NCI-H1436 (cell line): ENCODE measurements at places on chromosomes 1 and 21.

GRCh38 chr1:99268021-99268420 is 3.7 kb downstream of the PLPPR4 start:
- DNase-seq: no peak

DNA sequence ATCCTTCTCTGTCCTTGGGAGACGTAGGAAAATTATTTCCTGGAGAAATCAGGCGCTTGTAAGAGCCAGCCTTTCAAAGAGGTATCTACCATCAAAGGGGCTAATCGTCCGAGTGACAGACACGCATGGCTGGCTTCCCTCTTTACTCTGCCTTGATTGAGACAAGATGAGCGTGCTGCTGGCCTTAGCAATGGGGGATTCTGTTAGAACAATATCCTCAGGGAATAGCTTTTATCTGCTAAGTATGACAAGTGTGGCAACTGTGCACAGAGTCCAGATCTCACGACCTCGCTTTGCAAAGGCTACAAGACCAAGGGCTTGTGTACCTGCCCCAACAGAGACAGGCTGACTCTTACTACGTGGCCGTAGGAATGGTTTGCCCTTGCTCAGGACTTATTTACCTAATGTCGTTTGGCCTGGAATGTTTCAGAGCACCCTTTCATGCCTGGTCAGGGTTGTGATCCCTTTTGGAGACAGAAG is 417.1 kb downstream of the KIF26B start:
- DNase-seq: no peak

DNA sequence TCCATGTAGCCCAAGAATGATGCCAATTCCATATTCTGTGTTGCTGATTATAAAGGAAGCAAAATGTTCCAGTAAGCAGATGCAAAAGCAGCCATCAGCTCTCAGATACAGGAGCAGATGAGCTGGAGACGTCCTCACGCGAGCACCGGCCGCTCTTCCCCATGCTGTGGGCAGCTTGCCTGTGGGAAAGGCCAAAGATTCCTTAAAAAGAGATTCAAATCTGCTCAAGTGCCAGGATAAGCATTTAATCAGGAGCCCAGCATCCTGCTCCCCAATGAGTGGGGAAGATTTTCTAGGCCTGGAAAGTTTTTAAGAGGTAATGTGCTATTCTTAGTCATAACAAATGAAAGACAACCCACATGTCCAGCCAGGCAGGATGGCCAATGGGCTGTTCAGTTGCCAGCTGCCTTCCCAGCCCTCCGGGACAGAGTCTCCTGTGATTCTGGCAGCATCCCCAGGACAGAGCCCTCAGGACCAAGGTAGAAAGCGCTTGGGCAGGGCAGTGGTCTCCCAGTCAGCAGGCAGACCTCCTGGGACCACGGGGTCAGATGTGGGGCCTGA is 108.2 kb upstream of the TMPRSS2 start:
- no peak for DNase-seq

DNA sequence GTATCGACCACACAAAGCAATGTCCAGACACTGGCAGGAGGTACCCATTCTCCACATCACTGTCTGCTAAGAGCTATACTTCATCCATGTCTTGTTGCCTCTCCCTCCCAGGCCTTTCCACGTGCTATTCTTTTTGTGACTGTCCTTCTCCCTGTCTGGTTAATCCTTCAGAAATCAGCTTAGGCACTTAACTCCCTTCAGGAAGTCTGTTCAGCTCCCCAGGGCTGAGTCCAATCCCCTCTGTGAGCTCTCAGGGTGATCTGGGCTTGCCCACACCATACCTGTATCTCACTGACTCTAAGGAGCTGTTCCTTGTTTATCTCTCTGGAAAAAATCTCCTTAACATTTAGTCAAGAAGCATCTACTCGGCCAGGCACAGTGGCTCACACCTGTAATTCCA is 69.4 kb downstream of the NID1 start:
- DNase-seq: no peak

DNA sequence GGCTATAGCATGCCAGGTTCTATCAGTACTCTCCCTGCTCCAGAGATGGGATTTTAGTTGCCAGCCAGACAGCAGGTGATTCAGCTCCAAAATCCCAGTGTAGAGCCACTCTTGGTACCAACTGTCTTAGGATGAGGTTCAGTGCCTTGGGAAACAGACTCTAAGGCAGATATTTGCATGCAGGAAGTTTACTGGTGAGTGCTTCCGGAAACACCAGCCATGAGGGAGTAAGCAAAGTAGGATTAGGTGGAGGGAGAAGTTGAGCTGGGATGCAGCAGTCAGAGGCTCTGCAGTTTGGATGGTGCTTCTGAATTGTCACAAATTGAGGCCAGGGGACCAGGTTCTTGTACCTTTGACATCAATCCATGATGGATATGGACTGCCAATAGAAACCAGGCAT is 207.5 kb upstream of the JUN start:
- DNase-seq: no peak
